ENCODE measurements at places on chromosomes 1 and 21.

DNA sequence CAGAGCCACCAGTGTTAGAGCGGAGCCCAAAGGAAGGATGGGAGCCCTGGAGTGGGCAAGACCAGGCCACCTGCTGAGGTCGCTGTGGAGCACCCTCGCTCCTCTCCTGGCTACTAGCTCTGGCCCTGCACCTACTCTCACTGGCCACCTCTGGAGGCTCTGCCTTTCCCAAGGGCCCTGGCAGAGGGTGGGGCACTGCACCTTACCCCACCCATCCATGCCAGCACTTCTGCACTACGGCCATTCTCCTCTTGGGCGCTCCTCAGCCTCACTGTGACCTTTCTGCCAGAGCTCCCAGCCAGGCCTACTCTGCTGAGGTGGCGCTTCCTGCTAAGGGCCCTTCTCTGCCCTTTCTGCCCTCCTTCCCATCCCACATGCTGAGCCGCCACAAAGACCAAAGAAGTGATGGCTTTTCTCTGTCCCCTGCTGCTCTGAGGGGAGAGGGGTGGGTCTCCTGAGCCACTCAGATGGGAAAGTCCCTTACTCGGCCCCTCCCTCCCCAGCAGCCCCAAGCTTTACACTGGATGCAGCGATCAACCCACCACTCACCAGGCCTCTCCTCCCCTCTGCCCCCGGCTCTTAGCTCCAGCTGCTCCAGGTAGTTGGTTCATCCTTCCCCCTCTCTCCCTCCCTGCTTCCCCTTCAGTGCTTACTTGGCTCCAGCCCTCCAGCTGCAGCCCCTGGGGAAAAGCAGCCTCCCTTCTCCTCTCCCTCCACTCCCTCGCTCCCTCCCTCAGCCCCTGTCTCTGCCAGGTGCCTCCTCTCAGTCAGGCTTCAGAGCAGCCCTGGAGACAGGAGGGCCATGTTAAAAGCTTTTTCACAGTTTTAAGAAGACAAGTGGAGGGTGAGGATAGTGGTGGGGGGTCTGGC lies 14.8 kb upstream of the TMEM222 start:
- DNase-seq, result no peak

DNA sequence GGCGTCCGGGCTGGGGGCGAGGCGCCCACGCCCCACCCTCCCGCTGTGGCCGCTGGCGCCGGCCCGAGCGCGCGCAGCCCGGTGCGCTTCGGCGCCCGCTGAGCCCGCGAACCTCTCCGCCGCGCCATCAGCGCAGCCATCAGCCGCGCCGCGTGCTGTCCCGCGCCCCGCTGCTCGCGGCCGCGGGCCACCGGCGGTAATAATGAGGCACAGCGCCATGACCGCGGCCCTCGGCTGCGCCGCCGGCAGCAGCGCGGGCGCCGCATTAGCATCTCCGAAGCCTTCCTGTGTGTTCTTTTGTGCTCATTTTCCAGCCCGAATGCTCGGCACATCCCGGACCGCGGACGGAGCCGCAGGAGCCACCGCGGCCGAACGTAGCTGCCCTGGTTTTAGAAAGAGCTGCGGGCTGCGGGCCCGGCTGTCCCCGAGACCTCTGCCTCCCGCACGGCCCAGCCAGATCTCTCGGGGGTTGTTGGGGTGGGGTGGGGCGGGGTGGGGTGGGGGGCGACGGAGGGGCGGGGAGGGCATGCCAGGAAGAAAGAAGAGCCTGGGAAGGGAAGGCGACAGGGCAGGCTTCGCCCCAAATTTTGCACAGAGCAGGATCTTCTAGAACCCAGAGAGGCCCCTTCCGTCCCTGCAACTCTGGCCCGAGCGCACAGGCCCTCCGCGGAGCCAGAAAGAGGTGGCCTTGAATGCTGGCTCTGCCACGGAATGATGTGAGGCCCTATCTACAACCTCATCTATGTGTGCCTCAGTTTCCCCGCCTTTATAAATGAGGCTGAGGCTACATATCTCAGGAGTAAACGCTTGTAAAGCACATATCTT lies 55.3 kb downstream of the RRAGC start:
- DNase-seq, result no peak

DNA sequence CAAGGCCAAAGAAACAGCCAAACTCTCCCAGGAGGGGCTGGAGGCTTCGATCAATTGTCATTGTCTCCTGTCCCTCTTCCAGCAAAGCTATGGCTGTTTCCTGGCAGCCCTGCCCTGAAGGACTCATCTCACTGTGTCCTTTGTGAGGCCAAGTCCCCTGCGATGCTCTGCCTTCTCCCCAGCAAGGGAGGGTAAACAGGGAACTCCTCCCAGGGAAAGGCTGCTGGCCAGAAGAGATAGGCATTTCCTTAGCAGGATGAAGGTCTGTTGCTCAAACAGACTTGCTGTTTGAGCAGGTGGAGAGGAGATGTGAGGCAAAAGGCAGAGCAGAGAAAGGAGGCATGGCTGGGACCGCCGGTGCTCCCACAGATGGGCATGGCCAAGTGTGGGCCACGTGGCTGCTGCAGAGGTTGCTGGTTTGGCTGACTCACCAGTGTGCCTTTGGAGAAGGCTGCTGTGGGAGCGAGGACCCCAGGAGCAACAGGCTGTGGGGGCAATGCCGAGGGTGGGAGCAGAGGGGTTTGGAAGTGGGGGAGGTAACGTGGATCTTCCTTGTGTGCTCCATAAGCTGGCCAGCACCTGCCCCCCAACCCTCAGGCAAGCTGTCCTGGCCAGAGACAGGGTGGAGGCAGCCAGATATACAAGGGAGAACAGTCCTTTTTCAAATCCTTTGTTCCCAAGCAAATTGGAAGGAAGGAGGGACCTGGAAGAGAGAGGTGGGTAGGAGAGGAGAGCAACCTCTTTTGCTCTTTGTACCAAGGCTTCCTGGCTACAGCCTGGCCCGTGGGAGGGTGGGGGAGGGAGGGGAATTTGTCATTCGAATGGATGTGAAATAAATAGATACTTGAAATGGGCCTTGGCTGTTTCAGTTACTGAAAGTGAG lies 449.8 kb downstream of the SIPA1L2 start:
- no peak for DNase-seq

- DNase-seq, result no peak
Observed at GRCh38 chr1:87642581-87643221, 314.0 kb downstream of the LMO4 start.

- DNase-seq, result no peak
Observed at GRCh38 chr1:167977245-167977644, 40.4 kb upstream of the MPC2 start.
